ENCODE measurements at places on chromosomes 5 and 9.
A peak's percentile ranks its signal among the peaks of the same experiment; 100 is the strongest.

- peak; percentile 85 for DNase-seq
Measured at GRCh38 chr5:175246242-175246888, 197.6 kb downstream of the DRD1 start.

- no peak for DNase-seq
Measured at GRCh38 chr9:7316967-7317366, 482.6 kb downstream of the DMAC1 start.

DNA sequence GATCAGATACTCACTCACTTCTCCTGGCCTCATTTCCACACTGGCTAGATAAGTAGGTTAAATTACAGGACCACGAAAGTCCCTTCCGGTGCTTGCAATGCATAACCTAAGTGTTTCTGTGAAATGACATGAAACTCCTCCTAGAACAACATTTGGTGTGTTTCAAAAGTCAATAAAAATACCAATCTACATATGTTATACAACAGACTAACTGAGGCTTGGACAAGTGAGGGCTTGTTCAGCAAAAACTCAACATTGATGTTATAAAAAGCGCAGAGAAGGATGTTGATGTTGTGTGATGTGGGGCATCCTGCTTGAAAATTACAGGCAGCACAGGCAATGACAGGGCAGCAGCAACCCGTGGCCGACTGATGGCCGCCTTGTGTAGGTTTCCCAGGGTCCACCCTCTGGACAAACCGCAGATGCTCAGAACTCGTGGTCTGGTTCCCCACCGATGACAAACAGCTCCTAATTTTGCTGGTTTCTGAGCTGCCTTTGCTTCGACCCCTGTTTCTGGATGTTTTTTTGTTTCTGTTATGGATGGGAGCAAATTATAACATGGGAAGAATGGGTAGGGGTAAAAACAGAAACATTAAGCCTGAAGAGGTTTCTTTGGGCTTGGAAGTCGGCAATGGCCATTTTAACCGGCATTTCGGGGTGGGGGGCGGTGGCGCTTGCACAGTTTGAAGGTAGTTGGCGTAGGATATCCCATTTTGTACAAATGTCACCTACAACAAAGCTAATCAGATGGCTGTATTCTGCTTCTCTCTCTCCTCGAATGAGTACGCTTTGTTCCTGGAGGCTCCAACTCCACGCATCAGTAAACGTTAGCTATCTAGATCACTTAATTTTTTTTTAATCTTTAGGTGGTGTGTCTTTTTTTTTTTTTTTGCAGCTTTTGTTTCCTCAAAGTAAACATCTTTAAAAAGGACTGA is 116.1 kb downstream of the PDZD2 start:
- DNase-seq: no peak

GRCh38 chr9:85599540-85600105 is 142.1 kb downstream of the AGTPBP1 start:
- no peak for DNase-seq

- DNase-seq: no peak
Measured at GRCh38 chr5:31913808-31914207, 260.3 kb downstream of the GOLPH3 start.

GRCh38 chr5:128782446-128782845 is 182.8 kb upstream of the SLC27A6 start:
- peak; percentile 37 for DNase-seq

DNA sequence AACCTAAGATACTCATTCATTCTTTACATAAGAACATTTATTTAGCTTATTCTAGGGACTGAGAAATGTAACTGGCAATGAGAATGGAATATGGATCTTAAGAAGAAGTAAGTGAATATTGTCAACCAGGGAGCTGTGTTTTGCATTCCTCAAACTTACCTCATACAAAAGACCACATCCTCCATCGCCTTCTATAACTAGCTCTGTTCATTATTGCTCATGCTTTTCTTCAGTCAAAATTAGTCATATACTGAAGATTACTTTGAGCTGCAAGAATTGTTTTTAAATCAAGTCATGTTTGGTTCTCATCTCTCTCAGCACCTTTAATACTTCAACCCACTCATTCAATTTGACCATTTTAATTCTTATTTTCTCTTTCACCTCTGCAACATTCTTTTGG is 140.3 kb upstream of the RASA1 start:
- DNase-seq: no peak
